ENCODE measurements at places on chromosomes 13 and 19.
A peak's percentile ranks its signal among the peaks of the same experiment; 100 is the strongest.

GRCh38 chr19:41416194-41416674 is 10.9 kb downstream of the B3GNT8 start:
- DNase-seq, result no peak

- DNase-seq, result no peak
These were observed 141.7 kb downstream of the EFNB2 start for GRCh38 chr13:106393776-106394175.

GRCh38 chr13:73248711-73249580 is 190.1 kb downstream of the KLF5 start:
- DNase-seq, result no peak

DNA sequence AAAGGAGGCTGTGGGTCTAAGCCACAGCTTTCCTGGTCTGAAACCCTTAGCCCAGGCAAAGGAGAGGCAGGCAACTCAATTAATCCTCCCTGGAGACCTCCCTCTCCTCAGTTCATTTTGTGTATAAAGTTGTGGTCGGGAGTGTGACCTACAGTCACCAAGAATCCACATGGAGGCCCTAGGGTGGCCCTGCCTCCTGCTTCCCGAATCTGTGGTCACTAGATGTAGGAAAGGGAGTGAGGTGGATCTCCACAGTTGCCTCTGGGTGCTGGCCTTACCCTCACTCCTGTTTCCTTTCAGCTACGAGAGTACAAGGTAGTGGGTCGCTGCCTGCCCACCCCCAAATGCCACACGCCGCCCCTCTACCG is 1.3 kb downstream of the RPL18A start:
- DNase-seq, result no peak

GRCh38 chr13:100244431-100244830 is 155.5 kb downstream of the PCCA start:
- no peak for DNase-seq

DNA sequence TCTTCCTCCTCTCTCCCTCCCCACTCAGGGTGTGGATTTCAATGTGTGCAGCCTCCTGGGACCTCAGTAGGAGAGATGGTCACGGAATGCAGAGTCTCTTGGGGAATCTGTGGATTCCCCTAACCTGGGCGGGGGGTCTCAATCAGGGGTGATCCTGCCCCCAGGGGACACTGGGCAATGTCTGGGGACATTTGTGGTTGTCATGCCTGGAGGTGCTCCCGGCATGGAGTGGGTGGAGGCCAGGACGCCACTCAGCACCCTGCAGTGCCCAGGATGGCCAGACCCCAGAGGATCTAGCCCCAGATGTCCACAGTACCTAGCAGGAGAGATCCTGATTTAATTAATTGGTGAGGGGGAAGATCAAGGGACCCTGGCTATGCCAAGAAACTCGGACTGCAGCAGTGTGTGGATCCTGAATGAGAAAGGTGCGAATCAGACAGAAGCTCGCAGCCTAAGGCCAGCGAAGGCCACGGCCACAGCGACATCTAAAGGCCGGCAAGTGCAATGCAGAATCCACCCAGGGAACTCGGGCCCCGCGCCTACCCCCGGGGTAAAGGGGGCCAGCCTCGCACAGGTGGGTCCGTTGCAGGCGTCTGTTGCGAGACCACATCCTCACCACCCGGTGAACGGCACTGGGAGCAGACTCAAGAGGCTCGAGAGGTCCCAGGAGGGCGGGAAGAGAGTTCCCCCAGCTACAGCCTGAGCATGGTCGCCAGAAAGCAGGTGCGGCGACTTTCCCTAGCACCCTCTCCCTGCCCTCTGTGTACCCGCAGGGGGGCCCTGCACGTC is 88.8 kb downstream of the GNG7 start:
- DNase-seq, result peak; percentile 71

GRCh38 chr13:67416047-67416925 is 186.2 kb upstream of the PCDH9 start:
- peak; percentile 79 for DNase-seq

- DNase-seq, result no peak
These were observed 272.0 kb downstream of the UQCRFS1 start for GRCh38 chr19:28940751-28941500.

DNA sequence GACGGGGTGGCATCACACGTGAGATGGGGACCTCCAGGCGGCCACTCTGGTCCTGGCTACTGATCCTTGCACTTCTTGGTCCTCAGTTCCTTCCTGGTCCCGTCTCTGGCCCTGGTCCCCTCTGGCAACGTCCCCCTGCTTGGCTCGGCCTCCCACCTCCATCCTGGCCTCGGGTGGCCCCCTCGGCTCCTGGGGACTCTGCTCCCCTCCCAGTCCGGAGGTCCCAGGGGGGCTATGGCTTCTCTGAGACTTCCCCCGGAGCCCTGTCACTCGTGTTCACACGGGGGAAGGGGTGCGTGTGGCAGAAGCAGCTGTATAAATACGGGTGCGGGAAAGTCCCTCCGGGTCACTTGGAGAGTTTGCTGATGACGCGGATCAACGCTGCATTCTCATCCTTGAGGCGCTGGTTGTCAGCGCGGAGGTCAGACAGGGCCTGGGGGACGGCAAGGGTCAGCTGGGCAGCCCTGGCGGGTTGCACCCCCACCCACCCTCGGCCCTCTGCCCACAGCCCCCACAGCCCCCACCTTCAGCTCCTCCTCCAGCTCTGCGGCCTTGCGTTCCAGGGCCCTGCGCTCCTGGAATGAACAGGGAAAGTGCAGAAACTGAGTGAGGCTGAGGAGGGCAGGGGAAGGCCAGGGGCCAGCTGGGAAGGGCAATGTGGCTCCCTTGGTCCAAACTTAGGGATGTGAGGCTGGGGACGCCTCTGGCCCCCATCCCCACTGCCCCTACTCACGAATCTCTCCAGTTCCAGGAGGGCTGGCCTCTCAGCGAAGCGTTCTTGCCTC is 15.6 kb downstream of the EPS8L1 start:
- no peak for DNase-seq

DNA sequence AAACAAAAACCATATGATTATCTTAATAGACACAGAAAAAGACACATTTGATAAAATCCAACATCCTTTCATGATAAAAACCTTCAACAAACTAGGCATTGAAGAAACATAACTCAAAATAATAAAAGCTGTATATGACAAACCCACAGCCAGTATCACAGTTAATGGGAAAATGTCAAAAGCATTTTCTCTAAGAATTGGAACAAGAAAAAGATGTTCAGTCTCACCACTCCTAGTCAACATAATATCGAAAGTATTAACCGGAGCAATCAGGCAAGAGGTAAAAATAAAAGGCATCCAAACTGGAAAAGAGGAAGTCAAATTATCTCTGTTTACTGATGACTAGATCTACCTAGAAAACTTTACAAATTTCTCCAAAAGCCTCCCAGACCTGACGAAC is 684.2 kb upstream of the SPRY2 start:
- no peak for DNase-seq
